ENCODE measurements at places on chromosomes 2 and 18. TPM values are rescaled to one million over a fixed set of nuclear protein-coding genes. Genes with fewer than 3 reads are reported as not detected.

DNA sequence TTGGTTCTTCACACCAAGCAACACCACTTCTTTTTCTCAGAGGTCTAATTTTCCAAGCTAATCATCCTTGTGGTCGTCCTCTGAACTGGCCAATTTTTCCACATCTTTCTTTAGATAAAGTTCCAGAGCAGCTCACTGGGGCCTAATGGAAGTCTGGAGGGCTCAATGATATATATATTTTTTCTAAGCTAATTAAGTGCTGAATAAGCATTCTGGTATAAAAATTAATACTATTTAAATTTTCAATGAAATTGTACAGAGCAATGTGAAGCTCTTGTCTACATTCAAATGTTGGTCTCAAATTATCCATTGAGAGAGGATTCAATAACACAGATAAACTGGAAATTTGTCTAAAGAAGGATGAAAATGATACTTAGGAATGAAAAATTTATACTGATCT, 866.6 kb downstream of the ERBB4 start:
- no peak for DNase-seq

DNA sequence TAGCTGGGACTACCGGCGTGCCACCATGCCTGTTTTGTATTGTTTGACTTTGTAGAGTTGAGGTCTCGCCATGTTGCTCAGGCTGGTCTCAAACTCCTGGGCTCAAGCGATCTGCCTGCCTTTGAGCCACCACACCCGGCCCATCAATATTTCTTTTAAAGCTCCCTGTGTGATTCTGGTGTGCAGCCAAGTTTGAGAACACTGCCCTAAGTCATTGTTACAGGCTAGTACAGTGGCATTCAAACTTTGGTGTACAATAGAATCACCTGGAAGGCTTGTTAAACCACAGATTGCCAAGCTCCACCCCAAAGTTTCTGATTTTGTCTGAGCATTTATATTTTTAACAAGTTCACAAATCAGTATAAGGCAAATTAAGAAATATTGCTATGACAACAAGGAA, 99.9 kb downstream of the RBBP8 start:
- DNase-seq = no peak

DNA sequence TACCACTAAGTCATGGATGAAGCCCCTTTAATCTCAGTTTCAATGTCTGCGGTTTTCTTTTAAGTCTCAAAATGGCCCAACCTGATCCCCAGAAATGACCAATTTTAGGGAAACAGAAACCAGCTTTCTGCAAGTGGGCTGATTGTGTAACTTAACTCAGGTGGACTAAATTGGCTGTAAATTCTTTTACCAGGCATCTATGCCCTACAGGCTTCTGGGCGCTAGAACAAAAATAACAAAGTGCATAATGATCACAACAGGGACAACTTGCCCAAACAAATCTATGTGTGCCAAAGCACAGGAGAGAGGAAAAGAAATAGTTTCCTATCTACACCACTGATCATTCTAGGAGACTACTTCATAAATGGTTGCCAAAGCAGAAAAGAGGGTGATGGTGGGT, 112.3 kb upstream of the SETBP1 start:
- no peak for DNase-seq

GRCh38 chr18:24964216-24964615, 387.8 kb downstream of the ZNF521 start:
- no peak for DNase-seq

DNA sequence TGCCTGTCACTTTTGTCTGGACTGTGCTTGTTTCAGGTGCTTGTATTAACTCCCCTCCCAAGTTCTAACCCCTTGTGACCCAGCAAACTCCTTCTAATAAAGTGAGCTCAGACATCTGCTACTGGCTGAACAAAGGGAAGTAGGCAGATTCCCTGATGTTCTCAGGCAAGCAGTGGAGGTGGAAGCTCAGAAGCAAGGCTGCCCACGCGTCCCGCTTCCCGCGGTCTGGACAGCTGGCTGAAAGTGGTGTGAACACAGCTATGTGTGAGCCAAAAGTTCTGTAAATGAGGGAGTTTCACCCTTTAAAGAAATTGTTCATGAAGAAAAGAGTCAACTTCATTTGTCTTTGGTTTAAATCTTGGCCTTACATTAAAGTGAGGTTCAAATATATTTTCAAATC, 40.0 kb downstream of the NAPG start:
- DNase-seq = no peak

- no peak for DNase-seq
Observed at GRCh38 chr2:161096336-161096735, 63.9 kb upstream of the TANK start.

DNA sequence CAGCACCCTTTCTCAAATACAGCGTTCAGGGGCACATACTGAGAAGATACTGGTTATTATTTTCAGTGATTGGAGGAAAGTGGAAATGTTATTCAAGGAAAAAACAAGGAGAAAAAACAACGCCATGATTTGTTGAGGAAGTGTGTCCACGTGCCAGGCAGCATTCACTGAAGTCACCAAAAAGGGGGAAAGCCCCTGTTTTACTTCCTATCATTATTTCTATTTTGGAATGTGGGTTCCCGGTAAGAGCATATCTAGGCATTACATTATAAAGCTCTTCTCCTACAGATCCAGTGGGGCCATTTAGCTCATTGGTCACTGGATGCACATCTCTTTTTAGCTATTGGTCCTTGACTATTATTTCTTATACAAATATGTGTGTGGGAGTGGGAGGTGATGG, 518.7 kb downstream of the TXNL1 start:
- DNase-seq = no peak

- DNase-seq = no peak
Observed at GRCh38 chr2:19893520-19894133, 8.2 kb downstream of the TTC32 start.

GRCh38 chr2:149029307-149029965, 9.1 kb upstream of the LYPD6B start:
- DNase-seq = no peak

GRCh38 chr2:176665086-176665485, 395.8 kb downstream of the MTX2 start:
- no peak for DNase-seq

DNA sequence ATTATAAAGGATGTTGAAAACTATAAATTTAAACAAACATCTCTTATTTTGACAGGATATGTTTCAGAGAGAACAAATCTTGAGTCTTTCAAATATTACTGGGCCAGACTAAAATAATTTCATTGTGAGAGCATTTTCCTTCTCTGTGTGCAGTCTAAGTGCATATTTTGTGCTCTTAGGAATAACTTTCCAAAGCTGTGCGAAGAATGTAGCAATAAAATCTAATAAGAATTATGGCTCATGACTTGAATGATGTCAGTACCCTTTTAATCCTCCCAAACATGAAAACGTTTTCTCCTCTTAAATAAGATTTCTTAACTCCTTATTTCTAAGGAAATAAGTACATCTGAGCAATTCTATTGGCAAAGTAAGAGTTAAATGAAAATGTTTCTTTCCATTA, 76.2 kb upstream of the EFEMP1 start:
- DNase-seq = no peak

- DNase-seq = peak; percentile 58
Observed at GRCh38 chr2:161250864-161251436, 57.3 kb upstream of the PSMD14 start.

DNA sequence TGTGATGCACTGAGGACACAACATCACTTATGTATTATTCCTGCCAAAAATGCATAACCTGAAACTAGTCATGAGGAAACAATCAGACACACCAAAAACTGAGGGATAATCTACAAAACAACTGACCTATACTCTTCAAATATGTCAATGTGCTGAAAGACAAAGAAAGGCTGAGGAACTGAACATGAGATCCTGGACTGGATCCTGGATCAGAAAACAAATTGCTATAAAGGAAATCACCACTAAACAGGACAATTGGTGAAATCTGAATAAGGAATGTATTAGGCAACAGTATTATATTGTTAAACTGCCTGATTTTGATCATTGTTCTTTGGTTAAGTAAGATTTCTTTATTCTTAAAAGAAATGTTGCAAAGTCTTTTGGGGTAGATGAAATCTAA, 28.8 kb downstream of the CUL3 start:
- no peak for DNase-seq

- DNase-seq = no peak
Observed at GRCh38 chr18:58324824-58325480, 280.9 kb downstream of the NEDD4L start.

DNA sequence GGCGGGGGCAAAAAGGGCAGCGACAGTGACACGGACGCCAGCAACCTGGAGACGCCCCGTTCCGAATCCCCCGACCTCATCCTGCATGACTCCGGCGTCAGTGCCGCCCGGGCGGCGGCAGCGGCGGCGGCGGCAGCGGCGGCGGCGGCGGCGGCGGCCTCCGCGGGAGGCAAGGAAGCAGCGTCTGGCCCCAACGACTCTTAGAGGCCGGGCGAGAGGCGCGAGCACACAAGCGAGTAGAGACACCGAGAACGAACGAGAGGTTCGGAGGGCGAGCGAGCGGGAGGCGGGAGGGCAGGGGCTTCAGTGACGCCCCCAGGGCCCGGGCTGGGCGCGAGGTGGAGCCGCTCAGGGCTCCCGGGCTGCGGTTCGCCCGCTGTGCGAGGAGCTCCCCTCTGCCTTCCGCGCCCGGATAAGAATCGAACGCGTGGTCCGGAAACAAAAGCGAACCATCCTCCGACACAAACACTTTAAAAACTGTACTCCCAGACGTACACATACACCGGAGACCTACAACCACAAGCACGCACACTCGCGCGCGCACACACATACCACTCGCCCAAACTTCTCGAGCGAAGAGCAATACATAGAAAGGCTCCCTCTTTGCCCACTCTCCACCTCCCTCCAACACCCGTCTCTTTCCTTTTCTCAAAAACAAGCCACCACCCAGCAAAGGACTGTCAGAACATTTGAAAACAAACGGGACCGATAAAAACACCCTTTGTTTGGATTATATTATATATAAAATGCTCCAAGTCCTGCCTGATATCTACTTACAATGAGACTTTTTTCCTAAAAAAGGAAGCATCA, 2.8 kb downstream of the SP9 start:
- no peak for DNase-seq

DNA sequence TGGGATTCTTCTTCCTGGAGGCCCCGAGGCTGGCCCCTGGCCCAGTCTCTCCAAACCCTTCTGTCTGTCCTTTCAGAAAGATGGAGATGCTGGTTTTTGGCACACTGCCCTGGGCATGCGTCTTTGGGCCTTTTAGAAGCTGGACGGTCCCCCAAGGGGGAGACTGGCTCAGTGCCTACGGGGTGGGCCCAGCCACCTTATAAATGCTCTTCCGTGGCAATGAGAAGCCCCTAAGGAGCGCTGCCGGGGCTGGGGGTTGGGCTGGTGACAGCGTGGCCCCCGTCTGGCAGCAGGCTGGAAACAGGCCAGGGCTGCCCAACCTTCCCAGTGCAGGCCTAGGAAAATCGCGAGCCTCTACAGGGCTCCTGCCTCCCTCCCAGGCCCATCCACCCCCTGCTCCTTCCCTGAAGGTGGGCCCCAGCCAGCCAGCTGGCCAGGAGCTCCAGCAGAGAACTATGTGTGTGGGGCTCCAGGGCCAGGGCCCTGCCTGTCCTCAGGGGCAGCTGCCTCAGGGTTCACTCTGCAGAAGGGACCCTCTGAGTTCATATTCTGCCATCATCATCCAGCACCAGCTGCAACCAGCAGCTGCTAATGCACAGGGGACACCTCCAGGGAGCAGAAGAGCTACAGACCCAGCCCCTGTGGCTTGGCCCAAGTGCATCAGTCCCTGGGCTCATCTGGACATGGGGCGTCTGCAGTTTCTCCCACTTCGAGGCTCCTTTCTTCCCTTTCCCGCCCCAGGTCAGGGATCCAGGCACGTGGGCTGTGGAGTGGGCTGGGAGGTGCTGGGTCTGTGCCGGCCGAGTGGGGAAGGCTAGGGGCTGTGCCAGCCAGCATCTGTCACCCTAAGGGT, 107.6 kb upstream of the OTOS start:
- no peak for DNase-seq

DNA sequence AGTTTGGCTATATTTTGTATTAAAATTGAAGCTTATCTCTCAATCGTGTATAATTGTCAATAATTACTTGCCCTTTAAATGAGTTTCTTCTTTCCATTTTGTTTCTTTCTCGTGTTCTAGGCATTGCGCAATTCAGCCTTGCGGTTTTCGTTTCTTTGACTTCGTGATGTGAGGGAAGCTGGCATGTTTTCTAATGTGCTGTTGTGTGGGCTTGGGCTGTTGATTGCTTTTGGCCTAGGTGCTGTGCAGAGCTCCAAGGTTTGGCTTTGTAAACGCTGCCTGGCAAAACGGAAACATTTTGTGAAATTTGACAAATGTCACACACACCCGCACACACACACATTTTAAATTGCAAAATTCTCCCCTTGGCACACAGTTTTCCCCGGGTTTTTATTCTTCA, 242.6 kb upstream of the TCF4 start:
- no peak for DNase-seq

GRCh38 chr18:37246779-37247340, 318.7 kb downstream of the CELF4 start:
- DNase-seq = no peak

- no peak for DNase-seq
Observed at GRCh38 chr18:65815506-65815905, 64.7 kb downstream of the CDH7 start.

GRCh38 chr2:223735659-223736244, 101.6 kb downstream of the AP1S3 start:
- no peak for DNase-seq

- DNase-seq = no peak
Observed at GRCh38 chr2:229335330-229335729, 64.2 kb upstream of the PID1 start.

DNA sequence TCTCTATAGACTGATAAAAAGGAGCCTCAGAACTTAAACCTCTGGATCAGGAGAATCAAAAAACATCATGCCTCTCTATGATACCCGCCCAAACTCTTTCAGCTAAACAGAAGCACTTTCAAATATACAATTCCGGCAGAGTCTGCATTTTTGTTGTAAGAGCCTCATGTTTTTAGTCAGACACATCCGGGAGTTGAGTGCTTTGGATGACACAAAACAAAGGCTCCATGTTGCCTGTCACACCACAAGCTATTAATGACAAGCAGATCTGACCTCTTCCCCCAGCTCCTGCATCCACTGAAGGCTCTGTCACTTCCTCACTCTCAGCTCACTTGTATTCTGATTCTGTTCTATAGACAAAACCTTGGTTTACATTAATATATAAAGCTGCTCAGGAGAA, 33.2 kb downstream of the SLC38A11 start:
- no peak for DNase-seq

Gene VSNL1
- not detected for total RNA-seq

Gene NT5C1B
- total RNA-seq = not detected

Gene HEATR5B
- total RNA-seq = 13.1 TPM

Gene CCDC85A
- total RNA-seq = 2.6 TPM

Gene GALNT5
- 51.7 TPM for total RNA-seq

Gene PLB1
- total RNA-seq = 1.6 TPM

Gene INHA
- total RNA-seq = 0.80 TPM

Gene FOXD4L1
- 0.92 TPM for total RNA-seq

Gene POMC
- not detected for total RNA-seq

Gene PCARE
- total RNA-seq = not detected

All from Calu3 (cell line).